ENCODE measurements at places on chromosomes 1 and 21.

GRCh38 chr1:20590306-20590777 lies 1.4 kb downstream of the CDA start:
- no peak for DNase-seq

DNA sequence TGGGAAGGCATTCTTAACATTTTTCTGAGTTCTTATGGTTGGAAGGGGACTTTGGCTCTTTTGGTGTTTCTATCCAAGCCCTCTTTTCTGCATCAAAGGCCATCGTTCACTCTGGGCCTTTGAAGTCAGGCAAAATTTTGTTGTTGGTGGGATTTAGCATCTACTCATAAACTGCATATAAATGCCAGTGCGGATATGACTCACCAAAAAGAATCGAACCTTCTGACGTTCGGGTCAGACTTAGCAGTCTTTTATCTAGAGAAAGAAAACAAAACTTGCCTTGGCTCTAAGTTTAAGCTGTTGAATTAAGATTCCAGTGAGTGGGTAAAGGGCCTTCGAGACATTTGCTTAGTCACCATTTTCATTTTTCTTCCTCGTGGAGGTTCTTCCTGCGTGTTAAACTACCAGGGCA lies 51.4 kb downstream of the EVA1C start:
- no peak for DNase-seq

- no peak for DNase-seq
Measured at GRCh38 chr1:61472876-61473275, 252.1 kb downstream of the TM2D1 start.

- DNase-seq: no peak
Measured at GRCh38 chr1:6317098-6317760, 56.3 kb upstream of the GPR153 start.

GRCh38 chr1:26363549-26364448 lies 8.8 kb downstream of the ZNF683 start:
- peak; percentile 83 for DNase-seq

DNA sequence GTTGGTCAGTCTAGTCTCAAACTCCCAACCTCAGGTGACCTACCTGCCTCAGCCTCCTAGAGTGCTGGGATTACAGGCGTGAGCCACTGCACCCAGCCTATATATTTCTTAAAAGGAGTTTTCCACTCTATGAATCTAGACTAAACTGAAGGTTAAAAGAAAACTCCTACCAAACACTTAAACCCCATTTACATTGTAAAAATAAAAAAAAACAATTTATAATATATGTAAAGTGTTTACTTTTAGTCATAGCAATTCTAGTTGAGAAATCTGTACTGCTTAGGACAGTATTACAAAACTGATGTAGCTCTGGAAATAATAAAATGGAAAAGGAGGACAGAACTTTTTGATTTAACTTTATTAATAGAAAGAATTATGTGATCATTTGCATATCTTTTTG lies 9.5 kb downstream of the ASB17 start:
- DNase-seq: no peak

DNA sequence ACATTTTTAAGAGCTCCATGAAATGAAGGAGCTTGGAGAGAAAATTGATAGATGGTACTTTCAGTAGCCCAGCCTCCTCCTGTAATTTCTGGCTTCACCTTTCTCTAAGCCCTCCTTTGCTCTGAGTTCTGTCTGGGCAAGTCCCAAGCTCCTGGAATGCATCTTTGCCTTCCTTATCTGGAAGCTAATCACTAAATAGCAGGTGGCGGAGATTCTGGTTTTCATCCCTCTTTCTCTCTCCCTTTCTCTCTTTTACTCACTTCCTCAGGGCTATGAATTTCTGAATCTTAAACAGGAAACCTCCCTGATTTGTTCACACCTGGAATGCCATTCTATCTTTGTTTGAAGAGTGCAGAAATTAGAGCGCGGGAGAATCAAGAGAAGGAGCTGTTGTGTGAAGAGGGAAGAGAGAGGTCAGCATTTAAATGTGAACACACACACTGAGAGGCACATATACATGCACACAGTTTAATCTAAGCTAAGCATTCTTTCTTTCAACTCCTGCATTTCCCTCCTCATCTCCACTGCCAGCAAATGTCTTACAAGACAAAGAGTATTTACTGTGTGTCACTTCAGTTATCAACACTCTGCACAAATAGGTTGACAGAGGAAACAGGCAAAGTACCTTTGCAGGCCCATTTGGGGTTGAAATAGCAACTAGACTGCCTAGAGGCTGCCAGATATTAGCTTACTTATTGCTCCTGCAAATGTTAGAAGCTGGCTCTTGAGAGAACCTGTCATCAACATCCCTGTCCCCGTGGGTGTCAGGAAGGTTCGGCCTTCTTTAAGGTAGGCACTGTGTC lies 199.4 kb upstream of the CAMK1G start:
- no peak for DNase-seq

DNA sequence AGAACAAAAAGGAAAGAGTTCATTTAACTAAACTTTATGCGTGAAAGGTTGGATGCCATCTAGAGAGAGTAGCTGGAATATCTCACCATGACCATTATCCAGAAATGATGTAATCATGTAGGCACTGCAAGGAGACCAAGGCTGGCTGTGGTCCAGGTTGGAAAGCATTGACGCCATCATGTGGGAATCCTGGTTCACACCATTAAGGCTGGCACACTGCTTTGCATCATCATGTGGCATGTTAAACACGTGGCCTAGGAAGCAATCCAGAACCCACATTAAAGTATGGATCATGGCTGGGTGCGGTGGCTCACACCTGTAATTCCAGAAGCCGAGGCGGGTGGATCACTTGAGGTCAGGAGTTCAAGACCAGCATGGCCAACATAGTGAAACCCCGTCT lies 4.3 kb downstream of the ADAMTS1 start:
- no peak for DNase-seq

DNA sequence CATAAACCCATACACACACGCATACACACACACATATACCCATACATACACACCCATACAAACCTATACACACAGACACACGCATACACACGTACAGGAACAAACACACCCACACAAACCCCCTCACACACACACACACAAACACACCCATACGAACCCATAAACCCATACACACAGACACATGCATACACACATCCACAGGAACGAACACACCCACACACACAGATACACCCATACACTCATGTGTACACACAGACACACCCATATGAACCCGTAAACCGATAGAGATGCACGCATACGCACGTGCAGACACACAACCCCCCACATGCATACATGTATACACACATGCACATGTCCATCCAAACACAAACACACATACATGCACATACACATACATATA lies 9.5 kb downstream of the WNT9A start:
- no peak for DNase-seq

- no peak for DNase-seq
Measured at GRCh38 chr1:24673341-24673740, 30.2 kb downstream of the SRRM1 start.

DNA sequence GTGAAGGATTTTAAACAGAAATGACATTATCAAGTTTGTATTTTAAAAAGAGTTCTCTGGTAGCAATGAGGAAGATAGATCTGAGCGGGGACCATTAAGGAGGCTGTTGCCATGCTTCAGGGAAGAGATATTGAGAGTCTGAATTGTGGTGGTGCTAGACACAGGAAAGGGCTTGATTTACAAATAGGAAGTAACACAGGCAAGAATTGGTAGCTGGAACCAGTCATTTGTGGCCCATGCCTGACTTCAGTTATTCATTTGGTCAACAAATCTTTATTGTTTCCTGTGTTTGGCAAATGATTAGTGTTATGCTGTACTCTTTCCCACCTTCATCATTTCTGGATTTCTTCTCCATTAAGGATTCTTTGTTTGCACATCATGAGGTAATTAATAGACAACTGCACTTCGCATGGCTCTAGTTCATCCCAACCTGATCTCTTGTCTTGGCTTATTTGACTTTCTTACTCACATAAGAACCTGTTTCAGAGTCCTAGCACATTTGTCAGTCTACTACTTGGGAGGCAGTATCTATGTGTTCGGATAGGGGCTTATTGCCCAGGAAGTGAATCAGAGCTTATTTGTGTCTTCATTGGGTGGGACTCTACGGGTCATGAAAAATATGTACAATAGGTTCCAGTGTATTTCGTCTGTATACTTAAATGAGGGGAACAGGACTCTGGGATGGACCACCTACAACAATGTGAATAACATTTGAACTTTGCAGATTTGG lies 32.3 kb downstream of the EEIG2 start:
- no peak for DNase-seq

- DNase-seq: no peak
Measured at GRCh38 chr1:222794656-222795474, 20.0 kb upstream of the DISP1 start.

DNA sequence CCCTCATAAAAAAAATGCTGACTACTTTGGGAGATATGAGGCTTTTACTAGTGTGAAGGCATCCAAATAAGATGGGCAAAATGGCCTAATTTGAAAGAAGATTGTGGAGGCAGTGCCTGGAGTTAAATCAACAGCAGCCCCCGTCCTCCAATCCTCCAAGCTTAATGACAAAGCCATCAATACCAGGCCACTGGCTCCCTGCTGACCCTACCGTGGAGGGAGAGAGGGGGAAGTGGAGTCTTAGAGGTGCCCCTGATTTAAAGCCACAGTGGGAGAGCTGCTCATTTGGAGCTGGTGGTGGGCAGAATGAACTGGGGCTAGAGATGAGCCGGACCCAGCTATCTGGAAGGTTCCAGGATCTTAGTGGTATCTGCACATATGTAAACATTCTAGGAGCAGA lies 24.3 kb upstream of the KNCN start:
- no peak for DNase-seq

GRCh38 chr1:30816211-30817076 lies 58.9 kb upstream of the LAPTM5 start:
- no peak for DNase-seq

DNA sequence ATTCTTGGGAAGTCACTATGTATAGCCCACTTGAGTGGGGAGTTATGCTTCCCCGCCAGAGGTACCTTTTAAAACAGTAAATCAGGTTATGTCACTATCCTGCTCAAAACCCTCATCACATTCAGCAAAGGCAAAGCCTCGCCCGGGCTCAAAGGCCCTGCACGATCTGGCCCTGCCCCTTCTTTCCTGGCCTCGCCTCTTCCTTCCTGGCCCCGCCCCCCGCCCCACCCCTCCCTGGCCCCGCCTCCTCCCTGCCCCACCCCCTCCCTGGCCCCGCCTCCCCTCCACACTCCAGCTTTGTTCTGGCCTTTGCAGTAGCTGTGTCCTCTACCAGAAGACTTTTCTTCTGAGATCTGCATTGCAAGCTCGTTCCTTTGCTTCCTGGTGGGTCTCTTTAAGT lies 6.6 kb downstream of the LDLRAD2 start:
- DNase-seq: no peak

- no peak for DNase-seq
Measured at GRCh38 chr1:160046494-160047110, 14.8 kb upstream of the PIGM start.

DNA sequence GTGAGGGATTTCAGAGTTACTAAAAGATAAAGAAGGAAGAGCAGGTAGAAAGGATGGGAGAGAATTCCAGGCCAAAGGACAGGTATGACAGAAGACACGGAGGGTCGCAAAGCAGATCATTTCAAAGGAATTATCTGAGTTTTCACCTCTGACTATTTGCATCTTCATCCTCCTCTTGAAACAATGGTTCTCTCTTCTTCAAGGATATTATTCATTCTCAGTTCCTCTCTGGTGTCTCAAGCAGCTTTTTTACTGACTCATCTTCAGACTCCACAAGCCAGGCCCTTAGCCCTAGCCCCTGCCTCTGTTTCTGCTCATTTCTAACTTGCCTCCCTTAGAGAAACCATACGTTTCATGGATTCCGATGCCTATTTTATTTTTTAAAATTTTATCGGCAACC lies 15.0 kb downstream of the DDX59 start:
- DNase-seq: no peak

- DNase-seq: no peak
Measured at GRCh38 chr1:159979257-159979656, 25.2 kb upstream of the SLAMF9 start.

GRCh38 chr21:22363504-22363903 lies 1365.3 kb downstream of the NCAM2 start:
- DNase-seq: no peak

- no peak for DNase-seq
Measured at GRCh38 chr1:1430992-1431844, 4.3 kb upstream of the VWA1 start.

DNA sequence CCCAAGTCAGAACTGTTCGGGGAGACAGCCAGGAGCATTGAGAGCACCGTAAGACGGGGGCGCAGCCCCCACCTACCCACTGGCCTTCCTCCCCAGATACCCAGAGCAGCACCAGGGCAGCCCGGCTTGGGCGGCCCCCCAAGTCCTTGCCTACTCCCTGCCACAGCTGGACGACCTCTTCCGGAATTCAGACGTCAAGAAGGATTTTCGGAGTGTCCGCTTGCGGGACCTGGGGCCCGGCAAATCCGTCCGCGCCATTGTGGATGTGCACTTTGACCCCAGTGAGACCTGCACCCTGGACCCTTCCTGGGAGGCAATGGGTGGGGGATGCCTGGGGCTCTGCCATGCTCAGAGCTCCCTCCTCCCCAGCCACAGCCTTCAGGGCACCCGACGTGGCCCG lies 26.7 kb downstream of the RNF223 start:
- DNase-seq: no peak

DNA sequence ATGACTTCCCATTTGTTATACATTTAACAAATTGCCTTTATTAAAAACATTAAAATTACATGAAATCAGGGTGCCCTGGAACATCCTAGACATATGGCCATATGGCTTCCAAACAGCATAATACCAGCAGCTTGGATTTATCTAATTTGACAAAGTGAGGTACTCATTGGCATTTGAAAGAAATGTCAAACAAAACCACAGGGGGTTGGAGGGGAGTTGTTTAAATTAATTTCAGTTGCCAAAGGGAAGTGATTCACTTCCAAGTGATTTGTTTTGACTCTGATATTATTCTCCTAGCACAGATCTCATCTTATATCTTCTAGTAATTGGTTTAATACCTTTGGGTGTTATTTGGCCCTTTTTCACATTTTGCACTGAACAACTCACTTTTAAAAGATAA lies 24.5 kb upstream of the POU2F1 start:
- no peak for DNase-seq

DNA sequence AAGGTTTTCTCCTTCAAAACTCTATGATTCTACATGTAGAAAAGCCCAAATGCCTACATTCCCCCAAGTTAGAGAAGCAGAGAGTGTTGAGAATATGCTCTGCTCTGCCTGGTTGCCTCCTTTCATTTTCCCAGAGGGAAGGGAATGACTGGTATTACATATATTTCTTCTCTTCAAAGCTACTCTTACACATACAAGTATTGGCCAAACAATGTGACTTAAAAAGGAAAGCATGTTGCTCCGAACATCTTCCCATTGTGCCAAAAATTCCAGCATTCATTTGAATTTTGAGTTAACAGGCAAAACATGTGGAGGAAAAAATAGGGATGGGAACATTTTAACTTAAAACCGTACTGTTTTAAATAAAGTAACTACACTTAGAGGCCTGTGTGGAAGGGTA lies 125.2 kb downstream of the COQ8A start:
- DNase-seq: no peak

DNA sequence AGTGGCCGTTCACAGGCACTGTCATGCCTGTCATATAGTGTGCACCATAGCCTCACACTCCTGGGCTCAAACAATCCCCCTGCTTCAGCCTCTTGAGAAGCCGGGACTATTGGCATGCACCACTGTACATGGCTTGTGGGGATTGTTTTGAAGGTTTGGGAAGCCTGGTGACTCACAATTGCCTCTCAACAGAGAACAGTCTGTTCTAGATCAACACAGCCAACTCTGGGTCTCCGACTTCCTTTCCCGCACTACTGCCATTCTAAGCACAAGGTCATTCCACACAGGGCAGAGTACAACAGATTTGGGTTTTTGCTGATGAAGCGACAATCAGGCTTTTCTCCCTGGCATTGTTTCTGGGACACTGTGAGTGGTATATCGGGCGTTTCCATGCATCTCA lies 15.5 kb upstream of the AHCTF1 start:
- no peak for DNase-seq

- no peak for DNase-seq
Measured at GRCh38 chr1:155241069-155241679, 14.1 kb downstream of the ENTREP3 start.

Measured in activated naive CD4-positive, alpha-beta T cell (primary cell).